ENCODE measurements at places on chromosomes 2 and 18.

- peak within 1 kb of the TSS; percentile 47 for H3K4me3 ChIP-seq
- H3K36me3 ChIP-seq, result peaks cover 18% of the 10 kb centered on the region
- H3K27me3 ChIP-seq, result peaks cover 4% of the 10 kb centered on the region
- H3K4me1 ChIP-seq, result peaks cover 33% of the 10 kb centered on the region
- H3K27ac ChIP-seq, result no peak within 1 kb of the TSS
Measured at GRCh38 chr2:240557808-240558207, at the start of gene ANKMY1. TSS of gene ANKMY1 (minus strand) at chr2:240557988. CDS start at chr2:240557335, 653 bp downstream.

DNA sequence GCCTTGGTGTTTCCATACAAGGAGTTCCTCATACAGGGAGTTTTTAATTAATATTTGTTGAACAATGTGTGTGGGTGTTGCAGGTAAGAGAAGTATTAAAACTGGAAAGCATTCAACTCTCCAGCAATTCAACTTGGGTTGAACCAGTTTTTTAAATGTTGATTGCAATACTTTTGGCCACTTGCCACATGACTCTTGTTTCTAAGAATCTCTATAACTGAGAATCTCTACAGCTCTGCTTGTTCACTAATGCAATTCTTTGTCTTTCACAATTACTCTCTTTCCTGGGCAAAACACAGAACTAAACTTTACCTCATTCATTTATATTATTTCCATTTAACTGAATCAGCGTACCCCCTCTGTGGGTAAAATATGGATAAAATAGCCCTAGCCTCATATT lies 429.4 kb downstream of the ARHGAP15 start:
- H3K36me3 ChIP-seq, result no peaks in the 10 kb centered on the region
- no peaks in the 10 kb centered on the region for H3K27me3 ChIP-seq
- no peaks in the 10 kb centered on the region for H3K4me1 ChIP-seq
- no peak overlapping the region for H3K4me3 ChIP-seq
- no peak overlapping the region for H3K27ac ChIP-seq
- peak; percentile 72 for DNase-seq

- H3K4me1 ChIP-seq, result peaks cover 12% of the 10 kb centered on the region
- H3K36me3 ChIP-seq, result peaks cover 68% of the 10 kb centered on the region
- H3K4me3 ChIP-seq, result no peak overlapping the region
- DNase-seq, result no peak
- no peaks in the 10 kb centered on the region for H3K27me3 ChIP-seq
Measured at GRCh38 chr2:219611866-219612576, 14.4 kb downstream of the STK11IP start.

DNA sequence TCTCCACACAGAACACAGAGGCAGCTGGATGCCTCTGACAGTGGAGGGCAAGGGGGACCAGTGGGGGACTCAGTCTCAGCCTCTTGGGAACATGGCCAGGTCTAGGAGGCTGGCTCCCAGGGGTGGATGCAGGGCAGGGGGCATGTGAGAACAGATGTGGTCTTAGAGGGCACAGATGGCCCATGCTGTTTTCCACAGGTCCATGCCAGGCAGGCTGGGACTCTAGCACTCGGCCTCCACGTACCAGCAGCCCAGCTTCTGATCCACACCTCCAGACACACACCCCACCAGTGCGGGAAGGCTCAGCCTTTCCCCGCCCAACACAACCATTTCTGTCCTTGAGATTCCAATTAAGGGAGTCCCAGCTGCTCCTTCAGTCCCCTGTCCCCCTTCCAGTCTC lies 42.4 kb downstream of the TNS1 start:
- no peak for DNase-seq
- peaks cover 59% of the 10 kb centered on the region for H3K4me1 ChIP-seq
- no peaks in the 10 kb centered on the region for H3K27me3 ChIP-seq
- peaks cover 4% of the 10 kb centered on the region for H3K36me3 ChIP-seq
- no peak overlapping the region for H3K4me3 ChIP-seq
- peak overlapping the region; percentile 72 for H3K27ac ChIP-seq

GRCh38 chr2:172196768-172197431 lies 94.2 kb upstream of the DLX2 start:
- H3K27ac ChIP-seq, result no peak overlapping the region
- no peak overlapping the region for H3K4me3 ChIP-seq
- DNase-seq, result peak; percentile 8
- H3K27me3 ChIP-seq, result peaks cover 2% of the 10 kb centered on the region
- H3K4me1 ChIP-seq, result no peaks in the 10 kb centered on the region

DNA sequence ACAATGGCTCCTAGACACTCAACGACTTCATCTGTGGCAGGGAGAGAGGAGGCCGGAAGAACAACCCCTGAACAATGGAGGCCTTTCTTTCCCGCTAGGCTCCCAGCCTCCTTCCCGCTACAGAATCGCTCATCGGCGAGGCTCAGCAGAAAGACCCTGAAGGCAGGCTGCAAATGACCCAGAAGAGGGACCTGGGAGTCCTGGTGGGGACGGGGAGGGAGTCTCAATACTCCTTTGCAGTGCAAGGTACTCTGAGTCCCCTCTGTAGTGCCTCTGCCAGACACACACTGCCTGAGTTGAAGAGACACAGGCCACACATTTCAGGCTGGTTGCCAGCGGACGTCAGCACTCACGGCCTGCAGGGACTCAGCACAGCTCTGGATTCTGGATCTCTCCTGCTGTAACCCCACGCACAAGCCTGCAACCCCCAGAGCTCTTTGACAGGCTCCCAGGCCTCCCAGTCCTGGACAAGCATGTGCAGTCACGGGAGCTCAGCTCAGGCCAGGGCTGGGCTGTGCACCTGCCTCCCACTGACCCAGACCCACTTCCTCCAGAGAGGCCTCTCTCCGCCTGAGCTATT lies 6.1 kb downstream of the GPR17 start:
- no peak overlapping the region for H3K4me3 ChIP-seq
- DNase-seq, result peak; percentile 84

DNA sequence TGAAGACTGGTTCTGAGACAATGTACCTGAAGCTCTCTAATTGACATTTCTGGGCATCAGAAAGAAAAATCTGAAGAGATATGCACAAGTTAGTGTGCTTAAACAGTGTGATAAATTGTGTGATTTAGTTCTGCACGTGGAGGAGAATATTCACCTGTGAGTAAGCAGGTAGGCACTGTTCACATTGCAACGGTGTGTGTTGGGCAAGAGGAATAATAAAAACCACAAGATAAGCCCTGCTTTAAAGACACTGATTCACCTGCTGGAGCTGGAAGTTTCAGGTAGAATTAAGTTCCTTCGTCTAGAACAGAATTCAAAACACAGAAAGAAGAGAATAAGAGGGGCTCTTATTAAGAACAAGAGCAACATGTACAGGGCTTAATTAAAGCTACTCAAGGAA lies 864.3 kb upstream of the SOX11 start:
- no peaks in the 10 kb centered on the region for H3K27me3 ChIP-seq
- no peaks in the 10 kb centered on the region for H3K36me3 ChIP-seq
- H3K4me3 ChIP-seq, result no peak overlapping the region

DNA sequence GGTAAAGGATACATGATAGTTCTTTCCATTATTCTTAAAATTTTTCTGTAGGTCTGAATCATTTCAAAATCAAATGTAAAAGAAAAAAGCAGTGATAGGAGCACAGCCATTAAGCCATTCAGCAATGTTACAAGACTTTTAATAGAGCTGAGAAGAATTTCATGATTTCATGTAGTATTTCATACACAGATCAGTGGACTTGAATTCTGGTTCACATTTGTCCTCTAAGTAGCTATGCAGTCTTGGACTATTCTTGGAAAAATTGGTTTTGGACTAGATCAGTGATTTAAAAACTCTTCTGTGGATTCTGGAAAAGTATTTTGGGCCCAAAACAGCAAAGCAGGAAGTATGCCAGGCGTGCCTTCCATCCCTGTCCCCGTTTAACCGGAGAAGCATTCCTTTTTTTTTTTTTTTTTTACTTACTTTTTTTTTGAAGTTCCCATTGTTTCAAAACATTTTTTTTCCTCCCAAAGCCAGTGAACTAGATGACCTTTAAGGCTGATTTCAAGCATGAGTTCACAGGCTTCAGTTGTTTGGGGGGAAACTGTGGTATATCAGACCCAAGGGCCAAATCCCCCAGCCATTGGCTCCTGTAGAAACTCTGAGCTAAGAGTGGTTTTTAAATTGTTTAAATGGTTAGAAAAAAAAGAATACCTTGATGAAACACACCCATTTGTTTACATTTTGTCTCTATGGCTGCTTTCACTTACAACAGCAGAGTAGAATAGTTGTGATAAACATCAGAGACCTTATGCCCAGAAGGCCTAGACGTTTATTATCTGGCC lies 17.5 kb upstream of the POLI start:
- H3K27ac ChIP-seq, result peak overlapping the region; percentile 31
- no peaks in the 10 kb centered on the region for H3K27me3 ChIP-seq
- DNase-seq, result peak; percentile 46

- no peaks in the 10 kb centered on the region for H3K36me3 ChIP-seq
- H3K4me3 ChIP-seq, result no peak overlapping the region
- no peaks in the 10 kb centered on the region for H3K4me1 ChIP-seq
- H3K27me3 ChIP-seq, result no peaks in the 10 kb centered on the region
- DNase-seq, result peak; percentile 91
Measured at GRCh38 chr2:204074456-204074855, 137.9 kb downstream of the ICOS start.

DNA sequence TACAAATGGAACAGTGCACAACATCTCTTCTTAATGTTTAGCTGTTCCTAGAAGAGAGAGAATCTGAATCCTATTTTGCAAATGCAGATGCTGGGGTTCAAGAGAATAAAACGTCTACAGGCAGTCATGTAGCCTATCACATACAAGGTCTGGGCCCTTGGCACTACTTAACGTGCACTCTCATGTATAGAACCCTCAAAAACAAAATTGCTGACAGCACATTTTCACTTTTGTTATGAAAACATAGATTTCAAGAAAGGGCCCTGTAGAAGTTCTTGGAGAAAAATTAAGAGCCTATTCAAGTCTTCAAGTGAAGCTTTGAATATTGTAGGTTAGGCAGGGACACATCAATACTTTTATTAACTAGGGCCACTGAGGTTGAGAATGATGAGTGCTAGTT lies 504.3 kb upstream of the FAM98A start:
- no peak for DNase-seq
- H3K27ac ChIP-seq, result no peak overlapping the region
- no peaks in the 10 kb centered on the region for H3K27me3 ChIP-seq
- H3K4me1 ChIP-seq, result no peaks in the 10 kb centered on the region

DNA sequence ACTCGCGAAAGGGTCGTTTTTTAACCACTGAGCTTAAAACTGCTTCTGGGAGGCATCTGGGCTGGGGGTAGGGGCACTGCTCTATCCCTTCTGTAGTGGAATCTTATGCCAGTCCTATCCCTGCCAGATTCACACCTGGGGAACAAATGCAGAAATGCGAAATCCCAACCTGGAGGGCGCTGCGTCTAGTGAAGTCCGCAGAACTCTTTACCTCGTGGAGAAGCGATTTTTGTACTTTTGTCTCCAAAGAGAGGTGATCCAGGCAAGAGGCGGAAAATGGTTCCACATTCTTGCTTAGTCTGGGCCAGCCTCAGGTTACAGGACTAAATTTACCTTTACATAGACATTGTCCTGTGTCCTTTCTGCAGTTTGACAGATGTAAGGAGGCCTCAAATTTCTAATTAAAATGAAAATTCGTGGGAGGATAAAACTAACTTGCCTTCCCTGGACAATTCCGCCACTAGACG lies 10.4 kb downstream of the TBR1 start:
- no peaks in the 10 kb centered on the region for H3K36me3 ChIP-seq
- no peak for DNase-seq
- peaks cover 64% of the 10 kb centered on the region for H3K27me3 ChIP-seq
- H3K4me1 ChIP-seq, result peaks cover 18% of the 10 kb centered on the region
- peak overlapping the region; percentile 32 for H3K4me3 ChIP-seq

DNA sequence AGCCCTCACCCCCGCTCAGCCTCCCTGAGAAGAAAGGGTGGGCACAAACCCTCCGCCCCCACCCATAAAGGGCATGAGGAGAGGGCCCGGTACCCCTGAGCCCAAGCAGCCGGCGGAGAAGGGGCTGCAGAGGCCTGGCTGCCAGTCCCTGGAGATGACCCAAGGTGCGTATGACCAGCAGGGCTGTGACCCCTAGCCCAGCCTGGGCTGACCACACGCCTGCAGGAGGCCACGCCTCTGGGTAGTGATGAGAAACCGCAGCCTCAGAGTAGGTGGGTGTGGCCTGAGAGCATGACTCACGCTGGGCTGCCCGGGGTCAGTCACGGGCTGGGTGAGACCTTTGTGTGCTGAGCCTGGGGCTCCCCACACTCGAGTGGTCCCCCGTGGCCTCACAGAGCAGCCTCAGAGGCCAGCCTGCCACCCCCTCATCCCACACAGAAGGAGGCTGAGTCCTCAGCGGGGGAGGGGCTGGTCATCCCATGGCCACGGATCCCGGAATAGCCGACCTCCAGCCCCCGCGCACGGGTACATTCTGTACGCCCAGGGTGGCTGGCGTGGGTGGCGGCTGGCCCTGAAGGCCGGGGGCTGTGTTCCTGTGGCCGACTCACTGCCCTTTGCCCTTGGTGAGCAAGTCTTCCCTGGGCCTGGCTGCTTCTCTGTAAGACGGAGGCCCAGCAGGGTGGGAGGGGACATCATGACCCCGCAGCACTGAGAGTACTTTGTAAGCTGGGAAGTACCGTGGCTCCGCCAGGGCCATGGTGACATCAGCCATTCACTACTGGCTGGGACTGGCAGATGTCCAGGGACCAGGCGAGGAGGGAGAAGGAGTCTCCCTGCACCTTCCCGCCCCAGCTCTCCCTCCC lies 110.8 kb upstream of the OTOS start:
- H3K4me3 ChIP-seq, result no peak overlapping the region
- peaks cover 76% of the 10 kb centered on the region for H3K4me1 ChIP-seq
- peak overlapping the region; percentile 71 for H3K27ac ChIP-seq
